ENCODE measurements at places on chromosomes 7 and 10. TPM values are rescaled to one million over a fixed set of nuclear protein-coding genes. Genes with fewer than 3 reads are reported as not detected.

DNA sequence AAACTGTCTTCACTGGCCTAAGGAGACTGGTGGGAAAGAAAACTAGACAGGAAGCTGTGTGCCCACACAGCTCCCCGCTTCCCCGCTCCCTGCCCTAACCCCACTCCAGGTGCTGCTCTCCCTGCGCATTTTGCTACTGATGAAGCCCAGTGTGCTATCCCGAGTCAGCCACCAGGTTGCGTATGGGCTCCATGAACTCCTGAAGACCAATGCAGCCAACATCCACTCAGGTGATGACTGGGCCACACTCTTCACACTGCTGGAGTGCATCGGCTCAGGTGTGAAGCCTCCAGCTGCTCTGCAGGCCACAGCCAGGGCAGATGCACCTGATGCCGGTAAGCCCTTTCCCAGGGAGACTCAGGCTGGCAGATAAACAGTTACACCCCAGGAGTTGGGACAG, 20.3 kb upstream of the NFKB2 start:
- DNase-seq = no peak
- H3K27ac ChIP-seq = no peak overlapping the region
- H3K36me3 ChIP-seq = peaks cover 25% of the 10 kb centered on the region
- H3K4me3 ChIP-seq = no peak overlapping the region

- H3K27me3 ChIP-seq = no peaks in the 10 kb centered on the region
- H3K4me3 ChIP-seq = no peak overlapping the region
- no peaks in the 10 kb centered on the region for H3K36me3 ChIP-seq
- no peak overlapping the region for H3K27ac ChIP-seq
- DNase-seq = no peak
Measured at GRCh38 chr7:36312064-36312914, 77.4 kb upstream of the ANLN start.

The LGI1 gene
- 5.1 TPM for total RNA-seq

The GIMAP1 gene
- 11.6 TPM for total RNA-seq
